ENCODE measurements at places on chromosomes 11 and 22. TPM values are rescaled to one million over a fixed set of nuclear protein-coding genes. Genes with fewer than 3 reads are reported as not detected.

The APOL1 gene
- total RNA-seq = 11.9 TPM

The SPI1 gene
- 10.9 TPM for total RNA-seq

The IL17RA gene
- total RNA-seq = 13.8 TPM

The RTN4R gene
- total RNA-seq = 1.8 TPM

The CD82 gene
- total RNA-seq = 13.5 TPM

The AHNAK gene
- total RNA-seq = 241 TPM

The SYT13 gene
- 9.9 TPM for total RNA-seq

The FXYD6 gene
- total RNA-seq = 23.9 TPM

The MYO18B gene
- not detected for total RNA-seq

DNA sequence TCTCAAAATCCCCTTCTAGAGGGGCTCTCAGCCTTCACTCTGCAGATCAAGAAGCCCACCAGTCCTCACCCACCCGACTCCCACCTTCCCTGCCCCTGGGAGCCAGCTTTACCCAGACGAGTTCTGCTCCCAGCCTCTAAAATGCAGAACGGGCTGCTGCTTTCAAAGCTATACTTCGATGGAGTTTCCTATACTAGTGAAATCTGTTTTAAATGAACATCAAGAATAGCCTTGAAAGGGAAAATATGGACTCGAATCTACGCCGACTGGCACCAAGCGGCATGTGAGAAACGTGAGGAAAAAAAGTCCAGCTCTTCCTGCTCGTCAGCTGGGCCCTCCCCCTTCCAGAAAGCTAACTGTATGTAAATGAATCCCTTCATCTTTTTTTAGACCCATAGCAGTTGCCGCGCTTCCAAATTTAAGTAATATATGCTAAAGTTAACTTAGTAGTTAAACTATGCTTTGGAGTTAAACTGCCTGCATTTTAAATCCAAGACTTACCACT is 211.7 kb downstream of the NTM start:
- H3K4me3 ChIP-seq = no peak overlapping the region
- H3K4me1 ChIP-seq = no peaks in the 10 kb centered on the region
- no peaks in the 10 kb centered on the region for H3K36me3 ChIP-seq
- no peaks in the 10 kb centered on the region for H3K27me3 ChIP-seq
- no peak overlapping the region for H3K27ac ChIP-seq

- H3K4me3 ChIP-seq = no peak overlapping the region
- no peak overlapping the region for H3K27ac ChIP-seq
- no peak for DNase-seq
- H3K4me1 ChIP-seq = no peaks in the 10 kb centered on the region
- H3K36me3 ChIP-seq = no peaks in the 10 kb centered on the region
Measured at GRCh38 chr11:87239001-87239400, 201.3 kb downstream of the TMEM135 start.

- no peak for DNase-seq
- H3K4me3 ChIP-seq = no peak overlapping the region
- no peaks in the 10 kb centered on the region for H3K4me1 ChIP-seq
- no peaks in the 10 kb centered on the region for H3K27me3 ChIP-seq
- no peak overlapping the region for H3K27ac ChIP-seq
Measured at GRCh38 chr11:116557282-116557681, 215.5 kb downstream of the BUD13 start.

GRCh38 chr11:122778148-122778547 is 60.2 kb upstream of the CRTAM start:
- H3K27me3 ChIP-seq = no peaks in the 10 kb centered on the region
- no peaks in the 10 kb centered on the region for H3K4me1 ChIP-seq
- H3K4me3 ChIP-seq = no peak overlapping the region
- DNase-seq = no peak

GRCh38 chr11:6129011-6129410 is 21.5 kb downstream of the OR56B4 start:
- no peak for DNase-seq
- no peaks in the 10 kb centered on the region for H3K36me3 ChIP-seq
- no peaks in the 10 kb centered on the region for H3K4me1 ChIP-seq
- H3K27ac ChIP-seq = no peak overlapping the region

DNA sequence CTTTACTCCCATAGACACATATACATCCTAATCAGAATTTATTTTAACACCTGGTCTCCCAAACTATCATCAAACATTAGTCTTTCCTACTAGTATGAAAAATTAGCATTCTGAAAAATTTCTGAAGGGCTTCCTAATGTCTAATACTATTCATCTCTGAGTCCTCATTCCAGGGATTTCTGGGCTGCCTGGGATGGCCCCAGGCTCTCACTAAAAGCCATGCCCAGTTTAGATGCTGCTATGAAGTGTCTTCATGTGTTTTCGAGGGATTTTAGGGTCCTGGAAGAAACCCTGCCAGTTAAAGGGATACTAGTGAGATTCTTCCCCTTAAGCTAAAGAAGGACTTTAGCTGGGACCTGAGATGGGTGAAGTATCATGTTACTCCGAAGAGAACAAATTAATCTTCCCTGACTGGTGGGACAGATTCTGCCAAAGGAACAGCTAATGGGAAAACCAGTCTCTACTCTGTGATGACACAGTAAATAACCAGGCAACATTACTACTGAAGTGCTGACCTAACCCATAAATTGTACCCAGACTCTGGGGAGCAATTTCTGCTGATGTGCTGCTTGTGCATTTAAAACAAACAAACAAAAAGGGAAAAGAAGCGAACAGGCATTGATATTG is 342.6 kb downstream of the SOX6 start:
- H3K4me3 ChIP-seq = no peak overlapping the region
- H3K36me3 ChIP-seq = no peaks in the 10 kb centered on the region
- no peak overlapping the region for H3K27ac ChIP-seq
- H3K27me3 ChIP-seq = no peaks in the 10 kb centered on the region
- peaks cover 13% of the 10 kb centered on the region for H3K4me1 ChIP-seq

DNA sequence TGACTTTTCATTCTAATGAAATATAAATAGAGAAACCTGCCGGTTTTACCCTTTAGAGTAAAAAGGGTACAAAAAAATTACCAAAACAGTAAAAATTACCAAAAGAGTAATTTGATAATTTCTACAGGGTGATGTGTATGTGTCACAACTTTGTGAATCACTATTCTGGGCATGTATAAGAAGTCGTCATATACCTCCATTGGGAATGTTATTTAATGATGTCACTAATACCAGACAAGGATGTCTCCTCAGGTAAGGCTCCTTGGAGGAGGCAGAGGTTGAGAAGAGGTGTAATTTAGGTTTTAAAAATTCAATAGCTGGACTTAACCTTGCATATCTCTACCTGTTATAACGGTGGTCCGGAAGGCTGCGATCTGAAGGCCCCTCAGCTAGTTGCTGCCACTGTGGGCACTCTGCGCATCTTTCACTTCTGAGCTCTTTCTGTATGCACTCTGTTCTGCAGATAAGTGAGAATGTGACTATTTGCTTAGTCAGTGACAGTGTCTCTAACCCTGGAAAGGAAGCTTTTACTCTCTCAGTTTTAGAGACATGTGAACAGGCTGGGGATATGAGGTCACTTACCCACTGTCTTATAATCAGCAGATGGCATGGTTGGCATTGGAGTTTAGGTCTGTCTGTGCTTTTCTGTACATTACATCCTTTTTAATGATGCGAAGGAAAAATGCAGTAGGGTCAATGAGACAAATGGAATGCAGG is 987 bp upstream of the NCR3LG1 start:
- H3K4me3 ChIP-seq = no peak overlapping the region
- no peaks in the 10 kb centered on the region for H3K36me3 ChIP-seq
- no peak for DNase-seq
- H3K27ac ChIP-seq = no peak overlapping the region
- H3K4me1 ChIP-seq = peaks cover 23% of the 10 kb centered on the region

GRCh38 chr11:111428113-111428876 is 49.2 kb upstream of the POU2AF1 start:
- no peaks in the 10 kb centered on the region for H3K27me3 ChIP-seq
- no peak overlapping the region for H3K4me3 ChIP-seq
- H3K4me1 ChIP-seq = peaks cover 5% of the 10 kb centered on the region
- no peaks in the 10 kb centered on the region for H3K36me3 ChIP-seq

GRCh38 chr22:32123657-32124056 is 35.4 kb downstream of the C22orf42 start:
- H3K27ac ChIP-seq = no peak overlapping the region
- H3K27me3 ChIP-seq = no peaks in the 10 kb centered on the region
- H3K36me3 ChIP-seq = no peaks in the 10 kb centered on the region
- no peak for DNase-seq
- no peaks in the 10 kb centered on the region for H3K4me1 ChIP-seq

- DNase-seq = no peak
- no peak overlapping the region for H3K4me3 ChIP-seq
- H3K36me3 ChIP-seq = no peaks in the 10 kb centered on the region
- no peak overlapping the region for H3K27ac ChIP-seq
Measured at GRCh38 chr22:27748349-27748748, 53.2 kb downstream of the MN1 start.

DNA sequence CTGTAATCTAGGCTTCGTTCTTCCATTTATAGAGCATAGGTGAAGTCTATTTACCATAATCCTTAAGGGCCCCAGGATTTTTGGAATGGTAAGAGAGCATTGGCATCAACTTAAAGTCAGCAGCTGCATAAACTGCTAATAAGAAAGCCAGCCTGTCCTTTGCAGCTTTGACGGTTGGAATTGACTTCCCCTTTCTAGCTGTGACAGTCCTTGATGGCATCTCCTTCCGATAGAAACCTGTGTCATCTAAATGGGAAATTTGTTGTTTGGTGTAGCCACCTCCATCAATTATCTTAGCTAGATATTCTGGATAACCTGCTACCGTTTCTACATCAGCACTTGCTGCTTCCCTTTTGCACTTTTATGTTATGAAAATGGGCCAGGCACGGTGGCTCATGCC is 58.0 kb upstream of the GLYATL1B start:
- no peak overlapping the region for H3K4me3 ChIP-seq
- H3K4me1 ChIP-seq = peaks cover 16% of the 10 kb centered on the region
- H3K36me3 ChIP-seq = no peaks in the 10 kb centered on the region
- no peaks in the 10 kb centered on the region for H3K27me3 ChIP-seq
- H3K27ac ChIP-seq = no peak overlapping the region

GRCh38 chr22:19865141-19865829 is 10.6 kb upstream of the GNB1L start:
- no peak for DNase-seq
- no peak overlapping the region for H3K4me3 ChIP-seq
- H3K27ac ChIP-seq = peak overlapping the region; percentile 48
- no peaks in the 10 kb centered on the region for H3K27me3 ChIP-seq

- no peak for DNase-seq
- no peaks in the 10 kb centered on the region for H3K27me3 ChIP-seq
- no peak overlapping the region for H3K4me3 ChIP-seq
- H3K4me1 ChIP-seq = peaks cover 14% of the 10 kb centered on the region
Measured at GRCh38 chr22:46612341-46612903, 7.8 kb upstream of the GRAMD4 start.

DNA sequence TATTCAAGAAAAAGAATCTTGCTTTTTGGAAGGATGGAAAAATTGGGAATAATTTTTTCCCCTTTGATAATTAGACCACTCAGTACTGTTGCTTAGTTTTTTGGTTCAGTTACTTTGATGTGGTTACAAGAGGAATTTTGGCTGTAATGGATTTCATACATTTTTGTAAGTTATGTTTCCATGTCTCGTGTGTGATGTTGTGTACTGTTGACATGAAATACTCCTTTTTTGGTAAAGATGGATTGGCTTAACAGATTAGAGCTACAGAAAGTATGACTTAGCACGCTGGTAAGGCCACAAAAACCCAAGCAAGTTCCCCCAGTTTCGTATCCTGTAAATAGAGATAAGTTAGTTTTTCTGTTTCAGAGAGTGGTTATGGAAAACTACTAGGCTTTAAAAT is 11.9 kb downstream of the TBCEL start:
- DNase-seq = no peak
- no peaks in the 10 kb centered on the region for H3K36me3 ChIP-seq
- peaks cover 12% of the 10 kb centered on the region for H3K4me1 ChIP-seq

- H3K4me3 ChIP-seq = no peak overlapping the region
- H3K27me3 ChIP-seq = no peaks in the 10 kb centered on the region
- H3K36me3 ChIP-seq = no peaks in the 10 kb centered on the region
- H3K4me1 ChIP-seq = no peaks in the 10 kb centered on the region
Measured at GRCh38 chr11:90874986-90875385, 652.1 kb upstream of the CHORDC1 start.

- H3K27ac ChIP-seq = peak overlapping the region; percentile 28
- H3K36me3 ChIP-seq = no peaks in the 10 kb centered on the region
- H3K27me3 ChIP-seq = no peaks in the 10 kb centered on the region
- peaks cover 26% of the 10 kb centered on the region for H3K4me1 ChIP-seq
- no peak overlapping the region for H3K4me3 ChIP-seq
- DNase-seq = peak; percentile 67
Measured at GRCh38 chr11:34243600-34244464, 114.0 kb downstream of the ABTB2 start.

DNA sequence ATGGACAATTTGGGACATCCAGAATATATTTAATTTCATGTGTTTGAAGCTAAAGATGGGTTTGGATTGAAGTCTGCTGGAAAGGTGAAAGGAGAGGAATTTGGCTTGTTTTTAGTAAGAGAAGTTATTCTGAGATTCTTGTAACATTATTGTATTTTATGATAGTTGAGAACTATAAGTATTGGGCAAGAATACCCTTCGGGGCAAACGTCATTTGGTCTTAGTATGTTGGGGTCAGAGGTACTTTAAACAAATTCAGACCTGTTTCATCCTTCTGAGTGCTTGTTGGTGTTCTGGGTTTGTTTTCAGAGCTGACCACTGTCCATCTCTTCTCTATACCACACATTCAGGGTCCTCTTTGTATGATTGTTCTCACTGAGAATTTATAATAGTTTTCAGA is 19.5 kb downstream of the PANX1 start:
- no peaks in the 10 kb centered on the region for H3K27me3 ChIP-seq
- H3K4me3 ChIP-seq = no peak overlapping the region
- H3K36me3 ChIP-seq = no peaks in the 10 kb centered on the region
- peaks cover 51% of the 10 kb centered on the region for H3K4me1 ChIP-seq
- DNase-seq = no peak

GRCh38 chr11:199004-199581 is 6.2 kb downstream of the SCGB1C1 start:
- no peaks in the 10 kb centered on the region for H3K27me3 ChIP-seq
- H3K36me3 ChIP-seq = peaks cover 3% of the 10 kb centered on the region
- no peak for DNase-seq
- no peak overlapping the region for H3K27ac ChIP-seq

DNA sequence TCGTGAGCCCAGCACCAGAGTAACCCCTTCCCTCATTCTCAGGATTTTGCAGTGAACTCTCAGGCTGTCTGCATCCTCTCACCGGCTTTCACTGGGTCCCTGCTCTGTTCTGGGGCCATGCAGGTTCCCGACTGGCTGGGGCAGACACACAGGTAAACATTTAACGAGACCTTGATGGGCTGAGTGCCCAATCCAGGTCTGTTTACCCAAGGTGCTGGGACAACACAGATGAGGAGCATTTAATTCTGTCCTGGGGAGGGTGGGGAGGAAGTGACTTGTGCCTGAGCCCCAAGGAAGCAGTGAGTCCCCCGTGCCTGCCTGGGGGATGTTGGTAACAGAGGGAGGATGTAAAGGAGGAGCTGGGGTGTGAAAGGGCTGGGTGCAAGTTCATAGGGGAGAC is 4.4 kb downstream of the BIK start:
- H3K36me3 ChIP-seq = no peaks in the 10 kb centered on the region
- no peak overlapping the region for H3K4me3 ChIP-seq
- DNase-seq = peak; percentile 84
- peak overlapping the region; percentile 2 for H3K27ac ChIP-seq
- peaks cover 39% of the 10 kb centered on the region for H3K4me1 ChIP-seq
